ENCODE measurements at places on chromosomes 1 and 21.

- DNase-seq = no peak
These were observed 4.0 kb downstream of the ACTL8 start for GRCh38 chr1:17759114-17759513.

- no peak for DNase-seq
These were observed 38.9 kb upstream of the MAP10 start for GRCh38 chr1:232766241-232766890.

- DNase-seq = no peak
These were observed at the start of gene RHOC for GRCh38 chr1:112706505-112707220. Gene RHOC, minus strand, starts transcription at chr1:112707127. Its CDS starts 3,328 bp downstream, at chr1:112703799.

GRCh38 chr1:89703469-89703868 is 70.5 kb downstream of the LRRC8C start:
- no peak for DNase-seq

DNA sequence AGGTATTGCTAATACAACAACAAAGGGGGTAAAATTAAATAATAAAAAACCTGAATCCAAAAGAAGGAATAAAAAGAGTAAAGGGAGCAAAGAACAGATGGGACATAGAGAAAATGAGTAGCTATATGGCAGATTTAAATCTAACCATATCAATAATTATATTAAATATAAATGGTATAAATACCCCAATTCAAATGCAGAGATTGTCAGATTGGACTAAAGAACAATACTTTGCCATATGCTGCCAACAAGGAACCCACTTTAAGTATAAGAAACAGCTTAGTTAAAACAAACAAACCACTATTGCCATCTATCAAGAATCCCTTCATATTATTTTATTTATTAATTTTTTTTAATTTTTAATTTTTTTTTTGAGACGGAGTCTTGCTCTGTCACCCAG is 86.8 kb downstream of the MT1HL1 start:
- DNase-seq = no peak

DNA sequence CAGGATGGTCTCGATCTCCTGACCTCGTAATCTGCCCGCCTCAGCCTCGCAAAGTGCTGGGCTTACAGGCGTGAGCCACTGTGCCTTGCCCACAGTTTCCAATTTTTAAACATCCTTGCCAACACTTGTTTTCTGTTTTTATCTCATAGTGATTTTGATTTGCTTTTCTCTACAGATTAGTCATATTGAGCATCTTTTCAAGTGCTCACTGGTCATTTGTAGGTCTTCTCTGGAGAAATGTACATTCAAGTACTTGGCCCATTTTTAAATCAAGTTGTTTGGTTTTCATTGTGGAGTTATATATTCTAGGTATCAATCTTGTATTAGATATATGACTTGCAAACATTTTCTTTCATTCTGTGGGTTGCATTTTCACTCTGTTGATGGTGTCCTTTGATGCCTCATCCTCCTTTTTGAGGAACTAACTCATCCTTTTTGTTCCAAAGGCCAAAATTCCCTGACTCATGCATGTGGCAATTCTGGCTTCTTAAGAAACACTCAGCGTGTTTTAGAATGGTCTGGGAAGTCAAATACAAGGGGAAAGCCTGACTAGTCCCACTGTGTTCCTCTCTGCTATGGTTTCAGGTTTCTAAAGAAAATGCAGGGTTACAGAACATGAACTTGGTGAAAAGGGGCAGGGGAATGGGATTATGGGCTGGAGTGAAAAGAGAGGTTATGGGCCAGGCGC is 37.3 kb downstream of the PTAFR start:
- no peak for DNase-seq

- peak; percentile 85 for DNase-seq
These were observed 797 bp upstream of the RSPH1 start for GRCh38 chr21:42496839-42497202.

DNA sequence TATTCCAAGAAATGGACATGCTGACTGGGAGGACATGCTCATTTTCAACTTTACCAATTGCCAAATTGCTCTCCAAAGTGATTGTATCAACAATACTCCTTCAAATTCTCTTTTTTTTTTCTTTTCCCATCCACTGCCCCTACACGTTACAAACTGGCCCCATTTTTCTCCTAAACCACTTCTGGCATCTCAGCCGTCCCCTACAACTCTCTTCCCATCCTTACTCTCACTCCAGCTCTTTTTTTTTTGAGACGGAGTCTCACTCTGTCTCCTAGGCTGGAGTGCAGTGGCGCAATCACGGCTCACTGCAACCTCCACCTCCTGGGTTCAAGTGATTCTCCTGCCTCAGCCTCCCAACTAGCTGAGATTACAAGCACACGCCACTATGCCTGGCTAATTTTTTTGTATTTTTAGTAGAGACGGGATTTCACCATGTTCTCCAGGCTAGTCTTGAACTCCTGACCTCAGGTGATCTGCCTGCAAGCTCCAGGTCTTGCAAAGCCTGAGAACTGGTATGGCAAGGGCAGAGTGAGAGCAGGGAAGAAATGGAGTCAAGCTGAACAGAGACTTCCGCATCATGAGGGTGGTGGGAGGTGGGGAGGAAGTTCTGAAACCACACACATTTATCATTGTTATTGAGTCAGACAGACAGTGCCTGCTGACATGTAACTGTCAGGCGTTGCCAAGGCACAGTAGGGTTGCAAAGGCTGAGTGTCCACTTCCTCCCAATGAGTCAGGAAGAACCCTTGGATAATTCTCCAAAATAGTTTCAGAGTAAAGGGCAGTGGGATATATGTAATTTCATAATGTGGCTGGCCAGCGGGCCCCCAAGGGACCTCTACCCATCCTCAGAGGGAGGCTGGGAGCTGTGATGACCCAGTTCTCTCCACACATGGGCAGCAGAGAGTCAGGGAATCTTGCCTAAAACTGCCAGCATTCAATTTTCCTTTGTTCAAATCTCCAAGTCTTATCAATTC is 17.4 kb downstream of the CELA3A start:
- DNase-seq = peak; percentile 90

Data from osteocyte (in vitro differentiated cells).